ENCODE measurements at places on chromosomes 1 and 21.

GRCh38 chr1:173603056-173603591 lies at the start of gene SLC9C2:
TSS of gene SLC9C2 (minus strand) at chr1:173603072. CDS start at chr1:173601776, 1,296 bp downstream.
- no peak for DNase-seq

DNA sequence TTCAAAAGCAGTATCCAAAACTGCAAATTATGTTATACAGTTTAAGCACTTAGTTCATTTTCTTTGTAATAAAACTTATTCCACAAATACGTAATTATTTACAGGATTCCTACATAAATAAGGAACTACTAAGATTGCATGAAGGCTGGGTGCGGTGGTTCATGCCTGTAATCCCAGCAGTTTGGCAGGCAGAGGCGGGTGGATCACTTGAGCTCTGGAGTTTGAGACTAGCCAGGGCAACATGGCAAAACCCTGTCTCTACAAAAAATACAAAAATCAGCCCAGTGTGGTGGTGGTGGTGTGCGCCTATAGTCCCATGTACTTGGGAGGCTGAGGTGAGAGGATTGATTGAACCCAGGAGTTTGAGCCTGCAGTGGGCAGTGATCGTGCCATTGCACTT lies 69.3 kb downstream of the POU2F1 start:
- no peak for DNase-seq

DNA sequence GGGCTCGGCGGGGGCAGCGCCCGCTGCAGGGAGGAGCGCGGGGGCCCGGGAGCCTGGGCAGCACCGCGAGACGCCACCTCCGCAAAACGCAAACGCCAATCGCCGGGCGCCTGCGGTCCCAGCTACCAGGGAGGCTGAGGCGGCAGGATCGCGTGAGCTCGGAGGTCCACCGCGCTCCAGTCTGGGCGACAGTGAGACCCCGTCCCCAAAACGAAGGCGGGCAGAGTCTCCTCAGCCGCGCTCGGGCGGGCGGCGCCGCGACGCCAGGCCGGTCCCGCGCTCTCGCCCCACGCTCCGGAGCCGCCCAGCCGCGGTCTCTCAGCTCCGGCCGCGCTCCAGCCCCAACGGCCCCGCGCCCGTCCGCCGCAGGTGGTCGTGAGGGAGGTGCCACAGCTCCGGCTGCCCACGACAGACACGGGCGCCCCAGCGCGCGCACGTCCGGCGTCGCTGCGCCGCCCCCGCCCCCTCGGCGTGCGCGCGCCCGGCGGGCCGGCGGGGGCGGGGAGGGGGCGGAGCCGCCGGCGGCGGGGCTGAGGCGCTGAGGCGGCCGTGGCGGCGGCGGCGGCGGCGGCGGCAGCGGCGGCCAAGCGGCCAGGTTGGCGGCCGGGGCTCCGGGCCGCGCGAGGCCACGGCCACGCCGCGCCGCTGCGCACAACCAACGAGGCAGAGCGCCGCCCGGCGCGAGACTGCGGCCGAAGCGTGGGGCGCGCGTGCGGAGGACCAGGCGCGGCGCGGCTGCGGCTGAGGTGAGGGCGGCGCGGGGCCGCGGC lies at the start of gene ADARB1:
Gene ADARB1 (plus strand): TSS at position 533 of the 770 bp plus-strand sequence. CDS start 97,077 bp downstream, outside the sequence.
- DNase-seq = no peak

DNA sequence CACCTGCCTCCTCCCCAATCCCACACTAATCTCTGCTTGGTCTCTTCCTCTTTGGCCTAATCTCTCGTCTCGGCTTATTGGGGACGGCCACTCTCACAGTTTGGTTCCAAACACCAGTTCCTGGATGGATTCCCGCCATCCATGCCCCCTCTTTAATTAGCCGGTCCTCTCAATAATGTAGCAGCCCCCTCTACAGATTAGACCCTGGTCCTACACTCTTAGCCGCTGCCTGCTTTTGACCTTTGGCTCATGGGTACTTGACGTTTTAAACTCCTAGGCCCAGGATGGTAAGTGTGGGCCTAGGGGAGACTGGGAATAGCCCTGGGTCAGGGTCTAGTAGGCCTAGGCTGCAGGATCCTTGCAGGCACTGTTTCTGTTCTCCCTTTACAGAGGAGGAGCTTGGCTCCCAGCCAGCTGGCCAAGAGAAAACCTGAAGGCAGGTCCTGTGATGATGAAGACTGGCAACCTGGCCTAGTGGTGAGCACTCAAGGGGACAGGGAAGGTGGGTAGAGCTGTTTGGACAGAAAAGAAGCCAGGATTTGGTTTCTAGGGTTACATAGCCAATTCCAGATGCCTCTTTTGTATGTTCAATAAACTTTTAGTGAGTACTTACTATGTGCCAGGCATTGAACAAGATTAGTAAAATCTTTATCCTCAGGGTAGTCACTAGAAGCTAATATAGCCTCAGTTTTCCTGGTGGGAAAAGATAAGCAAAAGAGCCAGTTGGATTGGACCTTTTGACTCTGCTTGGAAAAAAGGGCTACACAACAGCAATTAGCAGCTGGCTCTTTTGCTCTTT lies 758 bp downstream of the RAD54L start:
- DNase-seq = no peak

GRCh38 chr1:214444182-214444939 lies 107.0 kb downstream of the PTPN14 start:
- no peak for DNase-seq

- no peak for DNase-seq
Measured at GRCh38 chr21:36029309-36029708, 31.0 kb downstream of the SETD4 start.

DNA sequence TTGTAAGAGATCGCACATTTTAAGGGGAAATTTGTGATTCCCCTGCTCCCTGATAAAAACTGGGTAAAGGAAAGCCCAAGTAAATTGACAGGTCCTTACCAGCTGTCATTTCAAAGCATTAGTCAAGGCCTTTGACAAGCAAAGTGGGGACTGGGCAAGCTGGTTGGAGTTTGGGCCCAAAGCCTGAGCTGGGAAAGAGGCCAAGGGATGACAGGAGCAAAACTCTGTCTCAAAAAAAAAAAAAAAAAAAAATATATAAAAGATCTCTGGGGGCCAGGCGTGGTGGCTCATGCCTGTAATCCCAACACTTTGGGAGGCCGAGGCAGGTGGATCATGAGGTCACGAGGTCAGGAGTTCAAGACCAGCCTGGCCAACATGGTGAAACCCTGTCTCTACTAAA lies 36.9 kb downstream of the SLC2A1 start:
- no peak for DNase-seq

Data from stimulated activated CD8-positive, alpha-beta memory T cell treated with anti-CD3 and anti-CD28 coated beads, Interleukin-15, amount 100 ng/mL, for 4 hours (primary cell).